ENCODE measurements at places on chromosomes 3 and 15.

DNA sequence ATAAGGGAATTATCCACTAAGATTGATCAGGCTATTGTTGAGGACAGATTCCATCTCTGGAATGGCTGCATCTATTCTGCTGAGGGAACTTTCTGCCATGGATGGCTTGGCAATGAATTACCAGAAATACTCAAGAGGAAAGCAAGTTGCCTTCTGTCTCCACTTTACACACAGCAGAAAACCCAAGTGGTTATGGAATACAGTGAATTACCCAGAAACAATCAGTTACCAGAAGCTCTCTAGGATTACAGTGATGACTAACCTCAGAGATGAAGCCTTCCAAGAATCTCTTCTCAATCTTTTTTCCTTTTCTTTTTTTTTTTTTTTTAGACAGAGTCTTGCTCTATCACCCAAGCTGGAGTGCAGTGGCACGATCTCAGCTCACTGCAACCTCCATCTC lies 183.3 kb downstream of the WDR76 start:
- DNase-seq, result no peak

DNA sequence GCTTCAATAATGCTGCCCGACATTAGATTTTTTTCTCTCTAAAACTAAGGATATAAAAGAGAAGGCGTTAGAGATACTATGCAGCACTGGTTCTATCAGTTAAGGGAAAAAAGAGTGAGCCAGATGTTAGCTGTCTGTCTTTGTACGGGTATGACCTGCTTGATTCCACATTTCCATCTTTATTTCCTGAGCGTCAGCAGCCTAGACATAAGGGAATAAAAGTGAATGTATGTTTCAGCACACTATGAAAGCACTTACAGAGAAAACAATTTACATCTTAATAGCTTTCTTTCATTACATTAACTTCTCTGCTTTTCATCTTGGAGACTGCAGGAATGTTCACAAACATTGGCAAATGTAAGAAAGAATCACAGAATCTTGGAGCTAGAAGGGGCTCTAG lies 319.3 kb downstream of the CTNNB1 start:
- no peak for DNase-seq

GRCh38 chr15:38997841-38998240 lies 433.2 kb upstream of the RASGRP1 start:
- DNase-seq, result no peak

DNA sequence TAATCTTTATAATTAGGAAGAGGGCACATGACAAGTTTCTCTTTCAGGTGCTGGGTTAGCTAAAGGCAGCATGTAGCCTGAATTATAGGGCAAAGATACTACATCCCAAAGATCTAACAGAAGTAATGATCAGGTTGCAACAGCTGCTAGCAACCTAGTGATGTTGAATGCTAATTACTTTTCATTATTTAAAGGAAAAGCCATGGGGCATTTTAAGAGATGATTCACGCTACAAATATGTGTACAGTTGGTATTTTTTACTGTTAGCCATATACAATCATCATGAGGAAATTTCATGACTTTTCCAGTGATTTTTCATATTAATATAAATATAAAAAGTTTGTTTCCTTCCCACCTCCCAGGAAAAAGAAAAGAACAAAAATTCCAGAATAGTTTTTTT lies 43.0 kb downstream of the NEK10 start:
- no peak for DNase-seq

- no peak for DNase-seq
Observed at GRCh38 chr3:196194542-196194915, 16.7 kb downstream of the ZDHHC19 start.

DNA sequence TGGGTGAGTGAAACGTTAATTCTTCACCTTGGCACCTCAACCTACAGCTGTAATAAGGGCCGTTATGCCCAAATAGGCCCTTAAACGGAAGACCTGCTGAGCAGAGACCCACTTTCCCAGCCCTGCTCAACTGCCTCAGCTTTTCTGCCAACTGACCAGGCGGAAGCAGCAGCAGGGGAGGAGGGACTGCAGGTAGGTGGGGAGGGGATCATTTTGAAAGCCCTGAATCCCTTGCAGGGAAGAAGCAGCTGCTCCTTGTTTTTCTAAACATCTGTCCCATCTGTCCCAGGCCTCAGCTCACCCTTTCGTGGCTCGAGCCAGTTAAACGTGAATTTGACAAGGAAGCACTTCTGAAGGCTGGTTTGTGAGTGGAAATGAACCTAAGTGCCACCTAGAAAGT lies 978 bp upstream of the CMC1 start:
- no peak for DNase-seq
